ENCODE measurements at places on chromosomes 5 and 9.

DNA sequence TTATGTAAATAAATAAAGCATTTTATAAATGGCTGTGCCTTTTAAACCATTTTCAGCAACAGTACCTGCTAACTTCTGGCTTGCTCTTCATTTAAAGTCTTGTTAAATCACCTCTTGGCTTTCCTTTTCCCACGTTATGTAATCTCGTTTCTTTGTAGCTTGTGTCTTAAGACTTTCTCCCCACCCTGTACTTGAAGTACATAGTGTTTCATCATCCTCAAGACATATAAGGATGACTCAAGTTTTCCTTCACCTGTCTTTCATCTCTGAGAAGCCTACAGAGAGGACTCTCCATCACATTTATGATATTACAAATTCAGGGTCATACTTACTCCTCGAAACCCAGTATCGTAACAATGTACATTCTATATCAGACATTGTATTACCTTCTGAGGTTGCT, 33.9 kb downstream of the PRELID2 start:
- no peak for DNase-seq

DNA sequence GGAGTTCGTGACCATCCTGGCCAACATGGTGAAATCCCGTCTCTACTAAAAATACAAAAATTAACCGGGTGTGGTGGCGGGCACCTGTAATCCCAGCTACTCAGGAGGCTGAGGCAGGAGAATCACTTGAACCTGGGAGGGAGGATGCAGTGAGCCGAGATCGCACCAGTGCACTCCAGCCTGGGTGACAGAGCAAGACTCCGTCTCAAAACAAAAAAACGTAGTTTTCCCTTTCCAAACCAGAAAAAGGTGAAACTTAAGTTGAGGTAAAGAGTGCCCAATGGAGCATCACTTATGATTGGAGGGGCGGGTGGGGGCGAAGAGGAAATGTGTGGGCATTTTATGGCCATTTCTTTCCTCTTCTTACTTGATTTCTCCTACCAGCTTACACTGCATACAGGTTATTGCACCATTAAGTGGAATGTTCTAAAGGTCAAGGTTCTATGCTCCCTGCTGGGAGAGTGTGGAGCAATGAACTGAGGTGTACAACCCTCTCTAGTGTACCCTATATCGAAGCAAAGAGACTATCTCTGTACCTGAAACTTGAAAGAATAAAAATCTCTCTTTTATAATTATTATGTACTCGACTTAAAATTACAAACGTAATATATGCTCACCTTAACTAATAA, 136.2 kb downstream of the DEPDC1B start:
- no peak for DNase-seq

DNA sequence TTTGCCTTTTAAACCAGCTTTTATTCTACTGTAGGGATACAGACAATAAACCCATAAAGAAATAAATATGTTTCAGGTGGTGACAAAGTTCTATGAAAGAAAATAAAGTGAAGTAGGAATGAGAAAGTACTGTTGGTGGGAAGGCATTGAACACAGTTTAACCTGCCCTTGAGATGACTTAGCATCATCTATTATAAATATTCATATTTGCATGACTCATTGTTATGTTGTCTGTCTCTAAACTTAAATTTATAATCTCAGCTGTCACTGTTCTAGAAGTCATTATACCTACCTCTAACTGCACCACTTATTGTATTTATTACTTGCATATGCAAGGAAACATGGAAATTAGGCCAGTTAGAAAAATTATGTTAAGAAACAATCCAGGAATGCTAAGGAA, 202.2 kb downstream of the CHSY3 start:
- DNase-seq: no peak

- DNase-seq: no peak
Measured at GRCh38 chr5:57745700-57746651, 263.4 kb upstream of the ACTBL2 start.

DNA sequence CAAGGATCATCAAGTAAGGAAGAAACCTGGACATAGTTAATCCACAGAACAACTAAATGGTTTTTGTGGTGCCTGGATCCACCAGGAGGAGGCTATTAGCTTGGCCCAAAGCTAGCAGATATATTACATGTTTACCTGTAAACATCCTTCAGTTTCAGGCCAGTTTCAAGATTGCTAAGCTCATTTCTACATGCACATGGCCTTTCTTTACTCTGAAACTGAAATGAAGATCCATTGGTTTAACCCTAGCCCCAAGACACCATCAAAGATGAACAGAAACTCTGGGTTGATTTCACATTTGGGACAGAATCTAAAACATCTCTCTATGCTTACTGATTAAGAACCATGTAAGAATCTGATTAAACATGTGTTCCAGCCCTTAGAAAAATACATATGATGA, 611.8 kb downstream of the TLE1 start:
- no peak for DNase-seq

- peak; percentile 44 for DNase-seq
Measured at GRCh38 chr5:65481171-65481581, 544 bp downstream of the ADAMTS6 start.

DNA sequence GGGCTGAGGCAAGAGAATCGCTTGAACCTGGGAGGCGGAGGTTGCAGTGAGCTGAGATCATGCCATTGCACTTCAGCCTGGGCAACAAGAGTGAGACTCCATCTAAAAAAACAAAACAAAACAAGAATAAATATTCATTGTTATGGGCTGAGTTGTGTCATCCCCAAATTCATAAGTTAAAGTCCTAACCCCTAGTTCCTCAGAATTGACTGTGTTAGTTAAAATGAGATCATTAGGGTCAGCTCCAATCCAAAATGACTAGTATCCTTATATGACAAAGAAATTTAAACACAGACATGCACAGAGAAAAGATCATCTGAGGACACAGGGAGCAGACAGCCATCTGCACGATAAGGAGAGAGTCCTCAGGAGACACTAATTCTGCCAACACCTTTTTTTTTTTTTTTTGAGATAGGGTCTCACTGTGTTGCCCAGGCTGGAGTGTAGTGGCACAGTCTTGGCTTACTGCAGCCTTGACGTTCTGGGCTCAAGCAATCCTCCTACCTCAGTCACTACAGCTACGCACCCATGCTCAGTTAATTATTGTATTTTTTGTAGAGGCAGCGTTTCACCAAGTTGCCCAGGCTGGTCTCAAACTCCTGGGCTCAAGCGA, 32.1 kb upstream of the GCNT1 start:
- DNase-seq: no peak

GRCh38 chr5:16453609-16454008, 12.0 kb downstream of the ZNF622 start:
- DNase-seq: no peak

DNA sequence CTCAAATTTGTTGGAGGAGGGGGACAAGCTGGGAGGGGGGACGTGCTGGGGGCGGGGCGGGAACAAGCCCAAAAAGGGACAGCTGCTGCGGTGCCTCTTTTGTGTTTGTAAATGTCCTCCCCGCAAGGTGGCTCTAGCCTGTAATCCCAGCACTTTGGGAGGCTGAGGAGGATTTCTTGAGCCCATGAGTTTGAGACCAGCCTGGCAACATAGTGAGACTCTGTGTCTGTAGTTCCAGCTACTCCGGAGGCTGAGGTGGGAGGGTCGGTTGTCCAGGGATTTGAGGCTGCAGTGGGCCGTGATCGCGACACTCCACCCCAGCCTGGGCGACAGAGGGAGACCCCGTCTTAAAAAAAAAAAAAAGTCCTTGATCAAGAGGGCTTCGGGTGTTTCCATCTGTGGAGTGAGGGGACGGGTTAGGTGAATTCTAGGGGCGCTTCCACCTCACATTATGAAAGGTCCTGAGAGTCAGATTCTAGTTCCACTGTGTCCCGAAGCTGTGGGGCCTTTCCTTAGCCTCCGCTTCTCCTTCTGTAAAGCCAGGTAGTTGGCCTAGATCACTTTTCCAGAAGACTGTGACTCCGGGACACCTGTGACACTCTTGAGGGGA, 779 bp upstream of the CTNNA1 start:
- DNase-seq: peak; percentile 45

DNA sequence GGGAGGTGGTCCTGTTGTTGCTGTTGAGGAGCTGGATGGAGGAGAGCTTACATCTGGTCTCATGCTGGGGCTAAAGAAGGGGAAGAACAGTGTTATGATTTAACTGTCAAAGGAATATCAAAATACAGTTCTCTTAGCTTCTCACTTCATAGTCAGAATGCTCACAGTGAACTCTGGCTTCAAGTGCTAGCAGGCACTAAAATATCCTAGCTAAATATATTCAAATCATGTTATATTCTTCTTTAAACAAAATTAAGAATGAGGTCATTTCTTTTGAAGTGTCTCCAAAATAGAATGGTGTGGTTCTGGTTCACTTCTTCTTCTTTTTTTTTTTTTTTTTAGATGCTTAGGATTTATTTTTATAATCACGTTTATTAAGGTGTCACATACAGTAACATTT, 89.4 kb downstream of the NR3C1 start:
- no peak for DNase-seq

GRCh38 chr5:5978501-5979376, 399.6 kb downstream of the MED10 start:
- no peak for DNase-seq

GRCh38 chr5:92635001-92635461, 946.0 kb downstream of the NR2F1-AS1 start:
- no peak for DNase-seq

DNA sequence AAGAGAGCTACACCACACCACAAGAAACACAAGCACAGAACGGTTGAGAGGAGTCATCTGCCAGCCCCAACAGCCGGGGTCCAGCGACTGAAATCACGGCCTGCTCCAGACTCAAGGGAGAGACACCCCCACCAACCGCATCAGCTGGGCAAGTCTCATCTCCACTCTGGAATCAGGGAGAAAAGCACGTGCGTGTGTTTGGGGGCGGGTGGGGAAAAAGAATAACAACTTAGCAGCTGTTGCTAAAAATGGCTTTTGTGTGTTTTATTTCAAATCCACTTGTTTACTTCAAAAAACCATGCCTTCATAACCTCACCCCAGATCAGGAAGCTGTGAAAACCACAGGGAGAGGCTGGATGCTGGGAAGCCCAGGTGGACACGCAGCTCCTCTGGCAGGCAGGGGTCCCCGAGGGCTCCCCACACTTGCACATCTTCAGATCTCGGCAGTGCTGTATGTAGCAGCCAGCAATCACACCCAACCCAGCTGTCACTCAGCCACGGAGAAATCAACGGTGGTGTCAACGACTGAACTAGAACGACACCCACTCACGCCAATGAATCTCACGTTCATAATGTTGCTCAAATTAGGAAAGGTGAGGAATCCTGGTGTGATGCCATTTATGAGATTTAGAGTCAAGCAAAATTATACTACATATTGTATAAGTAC, 19.0 kb downstream of the PNPLA7 start:
- no peak for DNase-seq

GRCh38 chr5:71932655-71933338, 174.5 kb upstream of the MAP1B start:
- no peak for DNase-seq

GRCh38 chr5:10532421-10532820, 31.4 kb upstream of the ANKRD33B start:
- no peak for DNase-seq

GRCh38 chr5:68149189-68149588, 66.4 kb upstream of the PIK3R1 start:
- DNase-seq: no peak

GRCh38 chr9:92589923-92590322, 54.1 kb upstream of the ECM2 start:
- DNase-seq: no peak

- DNase-seq: peak; percentile 13
Measured at GRCh38 chr5:142735323-142736246, 34.6 kb upstream of the ARHGAP26 start.

GRCh38 chr5:53425687-53426511, 54.5 kb upstream of the FST start:
- peak; percentile 37 for DNase-seq

GRCh38 chr9:37919956-37920335, 16.0 kb upstream of the SLC25A51 start:
- DNase-seq: no peak

GRCh38 chr9:19409401-19410194, 789 bp downstream of the ACER2 start:
- DNase-seq: no peak

GRCh38 chr5:157607371-157608161, 32.0 kb upstream of the ADAM19 start:
- DNase-seq: no peak

DNA sequence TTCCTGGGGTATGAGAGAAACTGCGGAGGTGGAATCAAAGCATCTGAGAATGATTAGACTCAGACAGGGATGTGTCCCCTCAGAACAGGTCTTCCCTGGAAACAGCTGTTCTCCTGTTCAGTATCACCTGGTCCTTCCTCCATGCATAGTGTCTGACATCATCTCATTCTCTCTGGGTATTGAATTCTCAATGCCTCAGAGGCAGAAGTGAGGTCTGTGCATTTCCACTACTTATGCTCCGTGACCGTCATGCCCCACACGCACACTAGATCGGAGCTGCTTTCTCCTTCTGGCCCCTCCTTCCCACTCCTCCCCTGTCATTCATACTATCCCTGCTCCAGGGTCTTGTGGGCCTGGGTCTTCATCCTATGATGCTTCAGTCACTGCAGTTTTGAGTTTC, 61.4 kb upstream of the DAB2IP start:
- no peak for DNase-seq

- DNase-seq: no peak
Measured at GRCh38 chr9:86637515-86637914, 283.3 kb upstream of the TUT7 start.
